ENCODE measurements at places on chromosomes 12 and 14. TPM values are rescaled to one million over a fixed set of nuclear protein-coding genes. Genes with fewer than 3 reads are reported as not detected.

DNA sequence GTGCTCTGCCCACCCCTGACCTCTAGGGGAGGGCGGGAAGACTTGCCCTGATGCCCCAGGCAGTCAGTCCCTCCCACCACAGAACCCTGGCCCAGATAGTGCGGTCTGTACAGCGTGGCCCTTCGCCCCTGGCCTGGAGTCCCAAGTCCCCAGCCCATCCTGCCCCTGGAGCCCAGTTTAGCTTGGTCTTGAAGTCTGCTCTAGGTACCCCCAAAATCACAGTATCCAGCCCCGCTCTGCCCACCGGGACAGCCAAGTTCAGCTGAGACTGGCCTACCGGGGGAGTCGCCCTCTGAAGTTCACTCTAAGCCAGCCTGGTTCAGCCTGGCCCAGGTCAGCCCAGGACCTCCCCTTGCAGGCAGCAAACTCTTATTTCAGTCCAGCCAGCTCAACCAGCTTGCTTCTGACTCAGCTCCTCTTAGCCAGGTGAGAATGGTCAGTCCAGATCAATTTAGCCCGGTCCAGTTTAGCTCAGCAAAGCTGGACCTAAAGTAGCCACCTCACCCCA lies 75.9 kb downstream of the TMEM121 start:
- DNase-seq: no peak

DNA sequence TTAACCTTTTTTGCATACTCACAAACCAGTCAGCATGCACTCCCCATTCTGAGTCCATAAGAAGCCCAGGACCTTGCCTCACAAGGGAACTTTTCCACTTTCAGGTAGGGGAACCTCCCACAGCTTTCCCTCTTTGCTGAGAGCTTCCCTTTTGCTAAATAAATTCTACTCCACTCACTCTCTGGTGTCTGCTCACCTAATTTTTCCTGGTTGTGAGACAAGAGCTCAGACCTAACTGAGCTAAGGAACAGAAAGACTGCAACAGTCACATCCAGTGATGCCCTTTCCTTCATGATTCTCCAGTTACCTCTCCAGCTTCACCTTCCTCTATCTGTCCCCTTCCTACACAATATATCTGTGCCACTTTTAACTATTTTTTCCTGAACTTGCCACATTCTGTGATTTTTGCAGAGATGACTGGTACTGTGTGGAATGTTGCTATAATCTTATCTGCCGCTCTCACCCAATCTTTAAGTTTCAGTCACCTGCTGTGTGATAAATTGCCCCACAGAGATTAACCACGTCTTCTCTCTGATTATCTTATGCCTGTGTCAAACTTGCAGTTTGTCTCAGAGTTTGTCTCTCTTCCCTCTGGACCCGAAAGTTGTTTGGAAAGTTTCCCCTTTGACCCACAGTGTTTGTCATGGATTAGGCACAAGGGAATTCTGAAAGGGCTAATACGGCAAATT lies 737.1 kb upstream of the FLRT2 start:
- no peak for DNase-seq

DNA sequence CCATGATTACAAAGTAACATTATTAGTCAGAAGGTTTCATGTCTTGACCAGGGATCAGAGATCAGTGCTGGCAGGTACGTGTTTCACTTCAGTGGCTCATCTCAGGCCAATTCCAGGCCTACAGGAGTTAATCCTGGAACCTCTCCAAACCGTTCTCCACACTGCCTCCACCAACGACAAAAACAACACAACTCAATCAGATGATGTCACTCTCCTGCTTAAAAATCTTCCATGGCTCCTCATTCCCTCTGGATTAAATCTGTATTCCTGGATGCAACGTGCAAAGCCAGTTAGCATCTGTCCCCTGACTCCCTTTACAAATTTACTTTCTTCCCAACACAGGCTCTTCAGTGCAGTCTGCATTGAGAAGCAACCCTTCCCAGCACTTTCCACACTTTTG lies 34.3 kb upstream of the TXNRD1 start:
- no peak for DNase-seq

DNA sequence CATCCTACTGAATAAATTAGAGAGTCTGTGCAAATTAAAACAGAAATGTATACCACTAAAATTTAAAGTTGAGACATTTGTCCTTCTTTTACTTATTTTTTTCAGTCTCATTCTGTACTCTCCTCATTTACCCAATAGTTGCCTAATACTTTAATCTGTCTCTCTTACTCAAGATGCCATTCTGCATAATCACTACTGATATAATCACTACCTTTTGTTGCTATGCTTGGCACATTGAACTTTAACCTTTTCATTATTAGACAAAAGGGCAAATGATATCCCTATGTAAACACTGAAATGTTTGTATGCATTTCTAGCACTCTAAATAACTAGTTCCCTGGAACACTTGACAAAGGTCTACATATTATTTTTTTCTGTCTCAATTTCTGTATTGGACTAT lies 1108.3 kb upstream of the FLRT2 start:
- DNase-seq: no peak

DNA sequence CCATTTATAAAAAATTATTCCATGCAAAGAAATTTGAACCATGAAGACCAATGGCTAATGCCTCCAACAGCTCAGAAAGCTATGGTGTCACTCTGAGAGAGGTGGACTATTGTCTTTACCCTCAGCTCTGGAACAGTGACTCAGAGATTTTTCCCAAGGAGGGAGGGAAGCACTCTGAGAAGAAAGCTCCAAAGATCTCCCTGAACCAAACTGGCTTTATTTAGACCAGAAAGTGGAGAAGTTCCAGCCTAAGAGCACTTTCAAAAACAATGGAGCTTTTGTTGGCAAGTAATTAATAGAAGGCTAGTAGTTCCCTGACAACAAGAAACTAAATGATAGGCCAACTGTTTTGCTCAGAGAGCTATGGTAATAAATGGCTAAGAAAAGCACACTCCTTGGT lies 599.9 kb upstream of the MDGA2 start:
- DNase-seq: no peak

GRCh38 chr12:96874211-96874610 lies 32.8 kb upstream of the NEDD1 start:
- no peak for DNase-seq

SNRPF gene
- 26.8 TPM for total RNA-seq

SDS gene
- total RNA-seq: not detected

TSPAN11 gene
- total RNA-seq: 17.3 TPM
